ENCODE measurements at places on chromosomes 3 and 15.

GRCh38 chr3:47578691-47579632 lies at the start of gene CSPG5:
TSS of gene CSPG5 (minus strand) at chr3:47578865. CDS start at chr3:47578693, 172 bp downstream.
- peak; percentile 8 for DNase-seq

- DNase-seq, result no peak
Measured at GRCh38 chr3:11356269-11356668, 84.1 kb downstream of the ATG7 start.

DNA sequence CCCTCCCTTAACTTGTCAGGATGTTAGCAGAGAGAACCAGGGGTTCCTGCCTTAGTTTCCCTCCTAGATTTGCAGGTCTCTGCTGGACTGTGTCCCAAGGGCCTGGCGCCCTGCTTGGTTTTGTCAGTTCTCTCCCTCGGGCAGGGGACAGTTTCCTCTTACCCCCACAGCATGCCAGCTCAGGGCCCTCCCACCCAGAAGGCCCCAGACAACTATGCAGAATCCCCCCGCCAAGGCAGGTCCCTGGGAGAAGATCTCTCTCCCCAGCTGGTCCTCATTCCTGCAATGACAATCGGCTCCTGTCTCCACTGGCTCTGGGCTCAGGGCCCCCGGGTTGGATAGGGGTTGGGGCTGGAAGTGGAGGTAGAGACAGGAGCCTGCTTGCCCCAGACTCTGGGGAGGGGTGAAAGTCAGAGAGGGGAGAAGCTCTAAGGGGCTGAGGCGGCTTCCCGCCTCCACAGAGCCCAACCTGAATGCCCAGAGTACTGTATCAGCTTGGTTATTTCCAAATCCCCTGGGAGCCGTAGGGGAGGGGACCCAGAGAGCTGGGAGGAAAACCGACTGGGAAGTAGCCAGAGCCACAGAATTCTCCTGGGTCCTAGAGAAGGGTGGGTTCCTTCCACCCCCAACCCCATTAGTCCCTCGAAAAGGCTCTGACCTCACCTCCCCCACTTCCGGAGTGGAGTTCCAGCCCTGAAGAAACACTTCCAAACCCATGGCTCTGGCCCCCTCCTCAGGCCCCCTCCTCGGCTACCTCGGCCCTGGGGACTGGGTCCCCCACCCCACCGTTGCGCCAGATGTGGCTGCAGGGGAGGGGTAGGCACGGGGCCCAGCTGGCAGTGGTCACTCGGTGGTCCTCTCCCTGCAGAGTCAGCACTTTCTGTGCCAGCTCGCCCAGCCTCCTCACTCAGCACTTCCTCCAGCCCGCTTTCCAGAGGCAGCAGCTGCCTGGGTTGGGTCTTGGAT lies 3.8 kb upstream of the LOXL1 start:
- DNase-seq, result no peak

DNA sequence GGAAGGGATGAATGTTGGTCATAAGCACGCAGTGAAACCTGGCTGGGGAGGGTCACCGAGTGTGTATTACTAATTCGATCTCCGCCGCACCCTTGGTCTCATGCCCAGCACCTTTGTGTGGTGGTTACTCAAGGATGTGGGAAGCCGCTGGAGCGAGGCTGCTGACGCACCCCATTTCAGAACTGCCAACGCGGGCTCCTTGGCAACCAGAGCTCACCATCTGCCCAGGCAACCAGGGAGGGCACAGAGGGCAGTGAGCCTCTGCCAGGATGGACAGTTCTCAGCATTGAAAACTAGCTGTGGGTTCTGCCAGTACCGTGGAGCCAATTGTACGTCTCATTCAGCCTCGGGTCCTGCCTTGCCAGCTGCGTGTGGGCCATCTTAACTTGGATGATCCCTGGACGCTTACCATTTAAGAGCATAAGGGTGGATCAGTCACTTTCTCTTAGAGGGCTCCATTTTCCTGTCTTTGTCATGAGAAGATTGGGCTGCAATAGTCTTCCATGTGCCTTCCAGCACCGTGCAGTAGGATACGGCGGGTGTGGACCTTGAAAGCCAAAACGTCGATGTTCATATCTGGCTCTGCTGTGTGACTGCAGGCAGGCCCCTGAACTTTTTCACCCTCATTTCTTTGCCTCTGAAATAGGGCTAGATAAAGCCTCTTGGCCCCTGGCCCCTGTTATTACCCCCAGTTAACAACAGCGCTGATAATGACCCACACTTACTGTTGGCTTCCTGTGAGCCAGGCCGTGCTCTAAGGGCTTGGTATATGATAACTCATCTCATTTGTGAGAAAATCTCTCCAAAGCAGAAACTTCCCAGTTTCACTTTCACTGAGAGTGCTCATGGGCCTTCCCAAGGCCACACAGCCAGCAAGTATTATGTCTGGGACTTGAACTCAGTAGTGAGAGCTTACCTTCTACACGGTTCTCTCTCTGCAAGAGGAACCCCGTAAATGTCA lies 238.8 kb downstream of the OPA1 start:
- no peak for DNase-seq

DNA sequence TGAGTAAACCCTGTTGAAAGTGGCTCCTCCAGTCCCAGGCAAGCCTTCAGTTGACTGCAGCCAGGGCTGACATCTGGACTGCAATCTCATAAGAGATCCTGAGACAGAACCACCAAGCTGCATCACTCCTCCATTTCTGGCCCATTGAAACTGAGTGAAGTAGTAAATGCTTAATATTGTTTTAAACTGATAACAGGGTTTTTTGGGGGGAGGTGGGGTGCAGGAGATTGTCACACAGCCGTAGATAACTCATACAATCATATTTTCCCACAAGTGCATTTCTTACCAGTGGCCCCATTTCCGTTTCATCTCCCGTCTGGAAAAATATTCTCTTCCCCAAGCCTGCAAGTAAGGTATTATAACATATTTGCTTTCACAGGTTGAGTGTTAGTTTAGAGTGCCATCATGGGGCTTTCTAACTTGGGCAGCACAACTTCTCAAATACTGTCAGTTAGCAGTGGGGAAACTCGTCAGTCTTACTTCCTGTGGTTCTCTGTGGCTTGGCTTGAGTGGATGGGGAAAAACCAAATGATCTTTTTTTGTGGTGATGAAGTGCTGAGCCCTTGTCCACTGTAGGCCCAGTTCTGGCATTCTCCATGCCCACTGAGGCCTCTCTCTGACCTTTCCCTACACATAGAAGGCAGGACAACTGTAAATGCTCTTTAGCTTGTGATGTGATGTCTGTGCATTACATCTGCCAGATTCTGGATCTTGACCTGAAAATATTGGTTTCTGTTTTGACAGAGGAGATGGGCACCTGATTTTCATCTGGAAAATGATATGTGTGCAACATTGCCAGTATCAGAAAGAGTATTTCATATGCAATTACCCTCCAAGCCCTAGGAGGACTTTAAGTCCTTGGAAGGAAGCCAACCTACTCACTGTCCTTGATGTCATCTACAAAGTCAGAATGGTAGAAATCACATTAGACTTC lies 90.1 kb upstream of the BHLHE40 start:
- peak; percentile 34 for DNase-seq

DNA sequence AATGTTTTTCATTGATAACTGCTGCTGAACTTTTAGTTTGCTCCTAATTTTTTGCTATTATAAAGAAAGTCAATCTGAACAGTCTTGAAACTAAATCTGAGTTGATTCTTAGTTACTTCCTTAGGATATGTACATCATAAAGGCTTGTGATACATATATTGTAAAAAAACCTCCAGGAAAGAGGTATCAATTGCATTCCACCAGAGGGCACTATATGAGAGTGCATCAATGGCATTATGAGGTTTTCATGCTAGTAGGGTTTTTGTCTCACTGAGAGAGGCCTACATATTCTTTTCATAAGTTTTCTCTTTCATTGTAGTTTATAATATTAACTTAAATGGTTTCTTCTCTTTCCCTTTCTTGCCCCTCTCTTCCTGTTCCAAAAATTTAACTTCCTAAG lies 46.9 kb downstream of the PIK3R4 start:
- DNase-seq, result peak; percentile 4

All from central memory CD4-positive, alpha-beta T cell (primary cell).